ENCODE measurements at places on chromosomes 2 and 18. TPM values are rescaled to one million over a fixed set of nuclear protein-coding genes. Genes with fewer than 3 reads are reported as not detected.

GRCh38 chr2:128798502-128799283, 480.0 kb upstream of the HS6ST1 start:
- DNase-seq, result no peak

Gene TCF23
- total RNA-seq, result 0.24 TPM

- peak; percentile 70 for DNase-seq
These were observed 57.4 kb upstream of the PCBP1 start for GRCh38 chr2:70029814-70030409.

Gene PRKAG3
- 0.18 TPM for total RNA-seq

- no peak for DNase-seq
These were observed 238.0 kb downstream of the UBE2E3 start for GRCh38 chr2:181218401-181218821.

Gene KCNS3
- 3.9 TPM for total RNA-seq

GRCh38 chr2:64153811-64154210, 9.6 kb upstream of the PELI1 start:
- DNase-seq, result no peak

DNA sequence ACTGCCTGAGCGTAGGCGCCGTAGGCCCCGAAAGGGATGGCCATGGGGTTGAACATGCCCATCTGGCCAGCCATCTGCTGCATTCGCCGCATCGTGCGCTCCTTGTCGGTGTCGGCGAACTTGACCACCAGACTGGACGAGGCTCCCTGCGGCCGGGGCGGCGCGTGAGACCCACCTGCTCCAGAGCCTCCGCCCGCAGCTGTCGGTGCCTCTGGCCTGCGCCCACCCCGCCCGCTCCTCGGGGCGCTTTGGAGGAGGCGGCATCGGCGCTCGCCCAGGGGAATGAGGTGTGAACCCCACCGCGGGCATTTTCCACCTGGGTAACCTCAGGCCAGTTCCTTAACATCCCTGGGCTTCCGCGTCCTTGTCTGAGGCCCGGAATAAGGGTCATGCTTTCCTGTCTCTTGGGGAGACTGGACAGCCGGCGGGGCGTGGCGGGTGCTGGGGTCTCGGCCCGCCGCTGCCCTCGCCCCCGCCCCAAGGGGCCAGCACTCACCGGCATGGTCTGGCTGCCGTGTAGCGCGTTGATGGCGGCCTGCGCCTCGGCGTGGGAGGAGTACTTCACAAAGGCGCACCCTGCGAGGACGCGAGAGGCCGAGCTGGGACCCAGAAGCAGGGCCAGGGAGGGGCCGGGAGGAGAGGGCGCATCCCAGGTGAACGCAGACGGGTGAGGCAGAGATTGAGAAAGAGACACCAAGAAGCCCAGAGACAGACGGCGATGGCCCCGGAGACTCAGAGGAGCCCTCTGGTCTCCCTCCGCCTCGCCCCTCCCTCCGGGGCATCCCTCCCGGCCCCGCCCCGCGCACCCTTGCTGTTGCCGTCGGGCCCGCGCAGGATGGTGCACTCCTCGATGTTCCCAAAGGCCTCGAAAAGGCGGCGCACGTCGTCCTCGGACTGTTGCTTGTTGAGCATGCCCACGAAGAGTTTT, 291.0 kb downstream of the CELF4 start:
- DNase-seq, result no peak

GRCh38 chr2:5546181-5546580, 146.0 kb upstream of the SOX11 start:
- no peak for DNase-seq

DNA sequence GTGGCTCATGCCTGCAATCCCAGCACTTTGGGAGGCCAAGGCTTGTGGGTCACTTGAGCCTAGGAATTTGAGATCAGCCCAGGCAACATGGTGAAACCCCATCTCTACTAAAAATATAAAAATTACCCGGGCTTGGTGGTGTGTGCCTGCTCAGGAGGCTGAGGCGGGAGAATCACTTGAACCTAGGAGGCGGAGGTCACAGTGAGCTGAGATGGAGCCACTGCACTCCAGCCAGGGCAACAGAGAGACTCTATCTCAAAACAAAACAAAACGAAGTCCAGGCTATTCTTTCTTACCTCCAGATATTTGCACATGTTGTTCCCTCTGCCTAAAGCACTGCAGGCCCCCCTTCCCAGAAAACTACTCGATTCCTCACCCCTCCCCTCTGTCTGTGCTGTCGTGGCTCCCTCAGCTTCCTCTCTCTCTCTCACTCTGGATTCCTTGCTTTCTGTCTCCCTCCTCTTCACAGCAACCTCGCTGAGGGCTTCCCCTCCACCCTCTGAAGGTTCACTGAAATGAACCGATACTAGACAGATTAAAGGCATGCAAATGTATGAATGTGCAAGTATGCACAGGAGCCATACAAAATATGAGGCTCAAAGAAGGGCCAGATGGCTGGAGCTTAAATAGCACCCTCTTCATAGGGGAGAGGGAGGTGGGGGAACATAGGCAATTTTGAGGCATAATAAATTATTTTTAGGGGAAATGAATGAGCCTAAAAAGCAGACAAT, 18.5 kb downstream of the TMEM177 start:
- no peak for DNase-seq

GRCh38 chr18:14943486-14943885, 195.5 kb downstream of the ANKRD30B start:
- no peak for DNase-seq

Gene IL1F10
- not detected for total RNA-seq

Gene EML6
- 0.62 TPM for total RNA-seq

DNA sequence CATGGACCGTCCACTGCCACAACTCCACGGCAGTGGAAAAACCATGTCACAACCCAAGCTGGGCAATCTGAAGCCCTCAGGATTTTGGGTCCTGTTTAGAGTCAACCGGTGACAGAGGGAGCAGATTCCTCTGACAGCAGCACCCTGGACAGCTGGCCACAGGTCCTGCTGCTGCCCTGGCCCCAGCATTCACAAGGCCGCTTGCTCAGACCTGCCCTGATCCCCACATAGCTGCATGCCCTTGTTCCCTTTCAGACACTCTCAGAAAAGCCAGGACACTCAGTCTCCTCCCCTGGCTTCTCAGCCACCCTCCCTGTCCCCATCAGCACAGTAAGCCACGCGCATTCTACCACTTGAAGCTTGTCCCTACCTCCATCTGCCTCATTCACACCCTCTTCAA, 1.6 kb downstream of the COPS9 start:
- no peak for DNase-seq

GRCh38 chr18:3052411-3052758, 39.4 kb upstream of the LPIN2 start:
- no peak for DNase-seq

Gene TIA1
- 49.4 TPM for total RNA-seq

Gene ABCG5
- not detected for total RNA-seq

DNA sequence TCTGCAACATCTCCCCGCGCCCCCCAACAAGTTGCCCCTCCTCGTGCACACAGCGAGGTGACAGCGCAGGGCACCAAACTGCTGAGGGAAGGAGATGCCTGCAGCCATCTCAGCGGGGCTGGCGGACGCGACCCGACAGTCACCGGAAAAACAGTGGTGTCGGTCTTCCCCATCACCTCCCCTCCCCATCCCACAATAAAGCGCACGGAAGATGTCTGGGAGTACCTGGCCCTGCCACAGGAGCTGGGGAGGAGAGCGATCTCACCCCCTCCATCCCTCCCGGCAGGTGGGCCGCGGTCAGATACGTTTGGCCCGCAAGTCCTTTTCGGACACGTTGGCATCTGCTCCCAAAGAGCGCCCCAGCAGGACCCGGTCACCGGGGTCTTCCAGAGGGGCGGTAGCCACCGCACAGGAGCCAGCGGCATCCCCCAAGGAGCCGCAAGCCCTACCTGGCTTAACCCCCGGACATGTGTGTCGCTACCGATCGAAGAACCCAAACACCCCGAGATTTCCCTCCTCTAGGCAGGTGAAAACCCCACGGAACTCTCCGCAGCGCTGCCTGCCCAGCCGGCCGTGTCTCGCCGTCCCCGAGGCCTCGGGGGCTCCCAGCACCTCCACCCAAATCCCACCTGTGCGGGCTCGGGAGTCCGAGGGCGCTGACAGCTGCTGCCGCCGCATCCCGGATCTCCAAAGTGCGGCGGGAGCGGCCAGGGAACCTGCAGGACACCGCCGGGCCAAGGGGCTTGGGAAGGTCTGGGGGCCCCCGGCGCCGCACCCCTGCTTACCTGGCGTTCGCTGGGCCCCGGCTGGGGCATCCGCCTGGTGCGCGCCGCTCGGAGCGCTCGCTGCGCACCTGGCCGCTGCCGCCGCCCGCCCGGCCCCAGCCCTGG, 657 bp downstream of the ATP8B1 start:
- DNase-seq, result no peak

DNA sequence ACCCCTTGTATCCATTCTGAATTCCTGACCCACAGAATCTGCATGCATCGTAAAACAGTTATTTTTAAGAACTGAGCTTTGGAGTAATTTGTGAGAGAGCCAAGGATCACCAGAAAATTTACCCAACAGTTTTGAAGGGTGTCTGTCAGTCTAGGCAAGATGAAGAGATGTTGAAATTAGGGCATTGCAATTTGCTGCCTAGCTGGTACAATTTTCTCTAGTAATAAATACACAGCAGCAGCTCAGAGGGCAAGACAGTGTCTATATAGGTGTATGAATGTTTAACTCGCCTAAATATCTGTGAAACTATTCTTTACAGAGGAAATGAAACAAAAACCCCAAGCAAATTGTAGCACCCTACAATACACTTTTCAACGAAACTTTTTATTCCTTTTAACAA, 377.8 kb upstream of the POU3F3 start:
- DNase-seq, result no peak

DNA sequence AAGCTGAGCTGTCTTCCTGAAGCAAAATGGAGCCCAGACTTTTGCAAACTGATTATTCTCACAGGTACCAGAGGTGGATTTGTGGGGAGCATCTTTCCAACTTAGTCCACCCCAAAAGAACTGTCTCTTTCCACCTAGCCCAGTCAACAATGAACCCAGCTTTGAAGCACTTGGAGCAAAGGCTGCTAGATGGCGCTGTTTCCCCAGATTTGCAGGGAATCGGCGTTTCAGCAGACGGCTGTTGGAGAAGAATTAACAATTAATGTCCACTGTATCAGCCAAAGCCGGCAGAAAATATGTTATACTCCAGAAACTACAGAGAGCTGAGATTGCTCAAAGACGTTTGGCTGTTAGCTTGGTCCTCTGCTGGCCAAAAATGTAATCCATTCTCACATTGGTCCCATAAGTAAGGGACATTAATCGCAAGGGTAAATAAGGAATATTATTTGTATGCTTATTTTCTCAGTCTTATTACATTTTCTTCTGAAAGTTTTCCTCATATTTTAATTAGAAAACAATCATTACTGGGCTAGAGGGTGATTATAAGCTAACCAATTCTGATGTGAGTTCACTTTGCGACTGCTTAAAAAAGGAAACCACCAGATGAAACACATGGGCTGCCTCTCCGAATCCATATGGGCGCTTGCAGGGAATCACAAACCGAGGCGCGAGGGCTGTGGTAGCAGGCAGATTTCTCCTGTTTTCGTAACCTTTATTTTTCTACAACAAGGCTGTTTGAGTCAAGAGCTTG, 423.8 kb upstream of the MEX3C start:
- peak; percentile 38 for DNase-seq

Gene HOXD13
- total RNA-seq, result not detected

GRCh38 chr2:126542247-126542646, 113.7 kb upstream of the GYPC start:
- no peak for DNase-seq

Gene DSG1
- 2.0 TPM for total RNA-seq

GRCh38 chr2:178825183-178825582, 18.0 kb upstream of the TTN start:
- DNase-seq, result no peak

- no peak for DNase-seq
These were observed 128.6 kb upstream of the ZSWIM2 start for GRCh38 chr2:186977433-186978045.

DNA sequence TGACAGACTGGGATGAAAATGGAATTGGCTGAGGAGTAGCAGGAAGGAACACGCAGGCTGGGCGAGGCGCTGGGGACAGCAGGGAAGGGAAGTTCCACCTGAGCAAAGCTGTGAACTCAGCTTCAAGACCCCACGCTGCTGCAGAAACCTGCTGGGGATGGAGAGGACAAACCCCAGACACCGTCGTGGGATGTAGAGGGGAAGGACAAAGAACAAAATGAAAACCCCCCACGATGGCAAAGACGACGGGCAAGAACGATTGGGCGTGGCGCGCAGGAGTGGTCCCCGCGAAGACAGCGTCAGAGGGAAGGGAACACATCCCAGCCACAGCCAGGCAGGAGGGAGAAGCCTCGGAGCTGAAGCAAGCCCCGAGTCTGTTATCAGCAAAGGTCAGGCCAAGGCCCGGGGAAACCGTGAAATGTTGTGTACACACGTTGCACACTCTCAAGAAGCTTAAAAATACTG, 222.9 kb downstream of the NDUFA10 start:
- DNase-seq, result no peak

Gene HK2
- 17.2 TPM for total RNA-seq

DNA sequence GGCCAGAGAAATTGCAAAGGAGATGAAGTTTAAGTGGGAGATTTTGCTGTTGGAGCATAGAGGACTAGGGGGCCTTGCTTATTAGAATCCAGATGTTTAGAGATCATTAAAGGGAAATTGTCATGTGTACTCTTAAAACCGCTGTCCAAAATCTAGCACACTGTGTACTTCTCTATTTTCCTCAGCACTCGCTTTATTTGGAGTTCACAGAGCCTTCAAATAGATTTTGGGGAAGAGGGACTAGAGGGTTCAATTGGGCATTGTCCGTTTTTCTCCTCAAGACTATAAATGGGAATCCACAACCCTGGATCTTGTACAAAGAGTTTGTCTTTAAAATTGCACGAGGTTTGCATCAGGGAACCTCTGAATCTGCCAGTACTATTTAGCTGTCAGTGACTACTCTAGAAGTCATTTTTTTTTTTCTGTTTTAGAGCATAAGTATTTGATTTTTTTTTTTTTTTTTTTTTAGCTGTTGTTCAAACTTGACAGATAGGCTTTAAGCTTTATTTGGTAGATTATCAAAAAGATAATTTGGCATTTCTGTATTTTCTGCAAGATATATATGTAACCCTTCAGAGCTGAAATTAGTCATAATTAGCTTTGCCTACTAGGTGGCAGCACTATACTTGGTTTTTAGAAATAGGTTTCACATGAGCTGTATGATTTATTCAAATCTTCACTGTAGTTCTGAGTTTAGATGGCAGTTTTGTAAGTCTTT, 14.2 kb downstream of the PMS1 start:
- no peak for DNase-seq

Gene ALLC
- total RNA-seq, result 0.26 TPM

Gene LINC00305
- not detected for total RNA-seq

DNA sequence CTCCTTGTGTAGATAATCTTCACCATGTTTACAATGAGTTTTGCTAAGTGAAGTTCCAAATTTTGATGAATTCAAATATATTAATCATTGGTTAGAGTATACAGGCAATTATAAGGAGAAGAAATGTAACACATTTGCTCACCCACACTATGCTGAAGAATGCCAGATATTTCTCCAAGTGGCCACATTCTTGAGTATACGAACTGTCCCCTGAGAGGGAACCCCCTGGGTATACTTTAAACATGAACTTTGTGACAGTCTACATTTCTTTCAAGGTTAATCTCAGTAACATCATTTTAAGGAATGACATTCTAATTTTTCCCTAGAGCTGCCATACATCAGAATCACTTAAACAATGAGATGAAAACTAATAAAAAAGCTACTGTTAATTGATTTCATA, 39.8 kb upstream of the CDKL4 start:
- DNase-seq, result no peak

Gene CHPF
- total RNA-seq, result 113 TPM

Gene SLC39A6
- 17.6 TPM for total RNA-seq

GRCh38 chr18:58545338-58546296, 83.3 kb downstream of the ALPK2 start:
- DNase-seq, result no peak

Gene QPCT
- 2.5 TPM for total RNA-seq
